ENCODE measurements at places on chromosomes 16 and 17.

DNA sequence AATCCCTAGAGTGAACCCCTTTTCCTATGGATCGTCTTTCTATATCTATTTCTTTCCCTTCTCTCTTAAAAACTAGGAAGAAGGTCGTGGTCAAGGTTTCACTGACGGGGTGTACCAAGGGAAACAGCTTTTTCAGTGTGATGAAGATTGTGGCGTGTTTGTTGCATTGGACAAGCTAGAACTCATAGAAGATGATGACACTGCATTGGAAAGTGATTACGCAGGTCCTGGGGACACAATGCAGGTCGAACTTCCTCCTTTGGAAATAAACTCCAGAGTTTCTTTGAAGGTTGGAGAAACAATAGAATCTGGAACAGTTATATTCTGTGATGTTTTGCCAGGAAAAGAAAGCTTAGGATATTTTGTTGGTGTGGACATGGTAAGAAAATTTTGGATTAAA, 9.6 kb downstream of the CYLD start:
- DNase-seq, result no peak

DNA sequence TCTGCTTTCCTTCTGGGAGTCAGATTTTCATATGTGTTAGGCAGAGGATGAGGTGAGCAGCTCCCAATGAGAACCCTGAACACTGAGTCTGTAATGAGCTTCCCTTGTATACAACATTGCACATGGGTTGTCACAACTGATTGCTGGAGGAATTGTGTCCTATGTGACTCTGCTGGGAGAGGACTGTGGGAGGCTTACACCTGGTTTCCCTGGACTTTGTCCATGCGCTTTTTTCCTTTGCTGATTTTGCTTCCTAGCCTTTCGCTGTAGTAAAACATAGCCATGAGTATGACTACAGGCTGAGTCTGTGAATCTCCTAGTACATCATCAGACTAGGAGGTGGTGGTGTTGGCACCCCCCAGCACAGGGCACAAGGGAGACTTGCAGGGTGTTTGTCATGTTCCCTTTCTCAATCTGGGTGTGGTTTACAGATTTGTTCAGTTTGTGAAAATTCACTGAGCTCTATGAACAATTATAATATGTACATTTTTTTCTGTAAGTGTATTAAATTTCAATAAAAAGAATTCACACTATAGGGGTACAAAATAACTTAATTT, 1.7 kb upstream of the PLK1 start:
- DNase-seq, result no peak

- peak; percentile 45 for DNase-seq
Measured at GRCh38 chr16:57764341-57765159, 29.0 kb downstream of the KATNB1 start.

DNA sequence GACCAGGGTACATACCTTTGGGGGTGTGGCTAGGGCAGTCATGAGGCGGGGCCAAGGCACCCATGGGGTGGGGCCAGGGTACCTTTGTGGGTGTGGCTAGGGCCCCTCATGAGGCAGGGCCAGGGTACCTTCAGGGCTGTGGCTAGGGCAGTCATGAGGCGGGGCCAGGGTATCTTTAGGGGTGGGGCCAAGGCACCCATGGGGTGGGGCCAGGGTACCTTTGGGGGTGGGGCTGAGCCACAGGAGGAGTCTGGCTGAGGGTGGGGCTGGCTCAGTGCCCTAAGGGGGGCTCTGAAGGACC, 3.5 kb downstream of the GNG13 start:
- DNase-seq, result peak; percentile 53

GRCh38 chr17:82495844-82496528, 23.5 kb upstream of the FOXK2 start:
- DNase-seq, result no peak

DNA sequence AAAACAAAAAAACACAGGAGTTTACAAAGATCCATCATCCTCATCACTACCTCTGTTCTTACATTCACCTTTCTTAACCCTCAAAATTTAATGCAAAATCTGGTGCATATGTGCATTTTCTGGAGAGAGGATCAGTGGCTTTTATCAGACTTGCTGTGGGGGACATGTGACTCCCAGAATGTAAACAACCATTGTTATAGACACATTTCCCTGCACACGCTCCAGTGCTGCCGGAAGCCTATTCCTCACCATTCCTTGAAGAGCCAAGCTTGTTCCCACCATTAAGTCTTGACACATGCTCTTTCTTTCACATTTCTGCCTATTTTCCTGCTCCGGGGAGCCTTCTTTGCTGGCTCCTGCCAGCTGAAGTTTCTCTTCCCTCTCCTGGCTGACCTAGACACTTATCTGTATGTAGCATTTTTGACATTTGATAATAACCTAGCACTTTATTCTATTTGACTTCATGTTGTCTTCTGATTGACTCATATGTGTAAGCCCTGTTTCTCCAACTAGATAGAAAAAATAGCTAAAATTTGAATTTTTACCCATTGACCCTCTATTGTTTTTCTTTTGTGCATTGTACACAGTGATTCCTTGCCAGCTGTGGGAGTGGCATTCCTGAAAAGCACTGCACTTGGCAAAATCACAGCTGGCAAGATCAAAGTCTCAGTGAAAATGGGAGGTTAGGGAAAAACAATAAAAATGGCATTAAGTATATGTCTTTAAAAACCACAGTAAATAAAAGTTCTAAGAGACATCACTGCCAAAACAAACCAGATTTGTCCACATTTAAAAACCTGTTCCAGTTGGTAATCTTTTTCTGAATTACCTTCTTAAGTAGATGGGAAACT, 76.8 kb upstream of the CIBAR2 start:
- no peak for DNase-seq

DNA sequence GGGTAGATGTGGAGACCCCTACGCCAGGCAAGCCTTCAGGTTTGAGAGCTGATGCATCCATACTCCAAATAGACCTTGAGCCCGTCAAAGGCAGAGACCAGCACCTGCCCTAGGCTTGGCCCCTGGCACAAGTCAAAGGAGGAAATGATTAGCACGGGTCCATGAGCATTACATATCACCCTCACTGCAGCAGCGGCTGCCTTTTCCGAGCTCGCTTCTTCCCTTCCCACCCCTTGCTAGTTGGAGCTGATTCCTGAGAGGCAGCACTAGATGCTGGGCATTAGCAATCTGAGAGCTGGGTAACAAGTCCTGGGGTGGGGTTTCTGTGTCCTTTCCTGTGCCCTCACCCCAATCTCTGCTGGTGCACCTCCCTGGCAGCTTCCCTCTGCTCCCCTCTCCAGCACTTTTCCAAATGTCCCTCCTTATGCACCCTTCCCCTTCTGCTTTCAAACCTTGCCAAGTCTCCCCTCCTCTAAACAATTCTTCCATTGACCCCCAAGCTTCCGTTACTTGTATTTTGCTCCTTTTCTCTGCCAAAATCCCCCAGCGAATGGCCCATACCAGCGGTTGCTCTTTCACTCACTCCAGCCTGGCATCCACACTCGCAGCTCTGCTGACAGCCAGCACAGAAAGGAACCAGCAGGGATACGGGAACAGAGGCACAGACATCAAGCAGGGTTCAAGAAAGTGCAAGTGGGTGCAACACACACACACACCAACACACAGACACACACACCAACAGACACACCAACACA, 3.0 kb downstream of the CDRT4 start:
- DNase-seq, result no peak

DNA sequence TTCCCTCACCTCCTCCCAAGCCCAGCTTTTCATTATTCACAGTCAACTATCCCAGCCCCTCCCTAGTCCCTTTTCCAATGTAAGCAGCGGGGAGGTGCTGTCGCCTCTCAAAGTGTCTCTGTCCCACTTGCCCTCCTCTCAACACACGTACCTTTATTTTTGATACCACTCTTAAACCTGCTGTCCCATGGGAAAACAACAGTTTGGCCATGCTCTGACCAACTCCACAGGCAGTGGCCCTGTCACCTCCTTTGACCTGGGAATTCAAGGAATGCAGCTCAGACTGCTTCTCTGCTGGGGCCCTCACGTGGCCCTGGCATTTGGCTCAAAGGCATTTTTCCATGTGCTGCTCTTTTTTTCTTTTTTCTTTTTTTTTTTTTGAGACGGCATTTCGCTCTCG, 4.2 kb downstream of the LYRM9 start:
- no peak for DNase-seq

GRCh38 chr17:28723159-28723835, 2.7 kb downstream of the TLCD1 start:
- DNase-seq, result no peak

DNA sequence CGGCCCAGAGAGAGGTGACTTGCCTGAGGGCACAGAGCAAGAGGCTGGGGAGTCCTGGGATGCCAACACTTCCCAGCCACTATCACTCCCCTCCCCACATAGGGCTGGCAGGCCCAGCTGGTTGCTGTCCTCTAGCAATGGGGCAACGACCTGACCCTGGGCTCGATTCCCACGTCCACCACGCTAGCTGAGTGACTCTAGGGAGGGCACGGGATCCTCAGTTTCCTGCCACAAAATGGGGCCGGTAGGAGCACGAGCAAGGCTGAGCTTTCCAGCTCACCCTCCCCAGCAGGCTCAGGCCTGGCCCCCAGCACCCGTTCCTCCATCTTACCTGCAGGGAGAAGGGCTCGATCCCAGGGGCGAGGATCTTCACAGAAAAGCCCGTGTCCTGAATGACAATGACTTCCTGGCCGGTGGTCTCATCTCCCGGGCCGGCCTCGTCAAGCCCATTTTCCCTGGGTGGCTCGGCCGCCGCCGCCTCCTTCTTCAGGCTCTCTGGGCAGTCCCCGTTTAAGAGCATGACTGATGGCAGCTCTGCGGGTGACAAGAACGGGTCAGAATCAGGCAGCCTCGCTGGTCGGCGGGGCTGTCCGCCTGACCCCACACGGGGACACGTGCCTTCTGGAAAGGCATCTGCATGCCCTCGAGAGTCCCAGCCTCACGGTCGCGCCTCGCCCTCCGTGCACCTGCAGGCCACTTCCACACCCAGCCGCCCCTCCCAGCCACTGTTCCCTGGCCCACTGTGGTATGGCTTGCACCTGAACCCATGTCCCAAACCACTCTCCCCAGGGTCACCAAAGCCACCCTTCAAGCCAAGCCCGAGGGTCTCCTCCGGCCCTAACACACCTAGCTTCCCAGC, 7.3 kb downstream of the CLUH start:
- no peak for DNase-seq

GRCh38 chr17:30413109-30413508, 34.4 kb downstream of the CPD start:
- DNase-seq, result no peak

DNA sequence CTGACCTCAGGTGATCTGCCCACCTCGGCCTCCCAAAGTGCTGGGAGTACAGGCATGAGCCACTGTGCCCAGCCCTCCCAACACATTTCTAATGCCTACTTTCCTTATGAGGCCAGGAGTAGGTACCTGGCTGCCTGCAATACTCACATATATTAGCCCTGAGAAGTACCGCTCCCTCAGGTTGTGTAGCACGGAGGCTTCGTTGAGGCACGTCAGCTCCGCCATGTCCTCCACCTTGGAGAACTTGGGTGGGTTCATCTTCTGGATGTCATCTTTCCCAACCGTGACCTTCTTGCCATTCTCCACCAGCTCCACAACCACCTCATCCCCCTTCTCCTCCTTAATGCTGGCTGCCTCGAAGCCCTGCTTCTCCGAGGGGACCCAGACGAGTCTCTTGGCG, 19.1 kb downstream of the MYH11 start:
- no peak for DNase-seq

- DNase-seq, result no peak
Measured at GRCh38 chr17:40980596-40980995, 3.5 kb downstream of the KRT40 start.

GRCh38 chr17:78434455-78435329, 56.2 kb downstream of the PGS1 start:
- DNase-seq, result no peak

All from GM19239 (cell line).